ENCODE measurements at places on chromosomes 3 and 15.

DNA sequence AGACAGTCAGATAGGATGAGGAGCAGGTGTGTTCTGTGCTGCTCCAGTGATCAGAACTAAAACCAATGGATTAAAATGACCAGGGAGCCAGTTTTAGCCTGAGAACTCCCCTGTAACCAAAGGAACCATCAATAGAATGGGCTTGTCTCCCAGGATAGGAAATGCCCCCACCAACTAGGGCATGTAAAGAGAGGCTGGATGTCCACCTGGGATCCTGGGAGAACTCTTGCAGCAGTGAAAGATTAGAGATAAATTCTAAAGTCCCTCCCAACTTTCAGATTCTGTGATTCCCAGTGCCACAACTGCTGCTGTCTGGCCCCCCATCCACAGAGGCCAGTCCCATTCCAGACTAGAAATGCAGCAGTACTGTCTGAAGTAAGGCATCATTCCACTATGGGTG lies 33.8 kb downstream of the HDC start:
- no peak for DNase-seq

GRCh38 chr3:36656873-36657272 lies 107.5 kb downstream of the DCLK3 start:
- DNase-seq = no peak

- DNase-seq = no peak
Observed at GRCh38 chr3:120793601-120794000, 51.1 kb downstream of the GTF2E1 start.

DNA sequence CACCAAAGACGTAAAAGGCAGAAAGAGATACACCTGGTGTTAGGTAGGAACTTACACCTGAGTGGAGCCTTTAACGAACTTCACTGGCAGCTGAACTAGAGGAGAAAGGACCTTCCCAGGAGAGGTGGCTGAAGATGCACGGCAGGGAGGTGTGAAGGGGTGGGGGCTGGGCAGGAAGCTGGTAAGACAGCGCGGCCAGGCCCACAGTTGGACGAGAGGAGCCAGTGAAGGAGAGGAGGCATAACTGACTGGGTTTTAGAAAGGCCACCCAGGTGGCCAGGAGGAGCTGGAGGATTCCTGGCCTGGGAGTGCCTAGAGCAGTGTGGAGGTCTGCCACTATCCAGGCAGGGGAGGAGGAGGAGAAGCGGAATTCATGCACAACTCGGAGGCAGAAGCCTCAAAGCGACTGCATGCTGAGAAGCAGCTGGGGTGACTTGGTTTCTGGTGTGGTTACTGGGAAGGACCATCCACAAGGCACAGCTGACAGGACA lies 51.9 kb downstream of the SLC41A3 start:
- no peak for DNase-seq

- DNase-seq = no peak
Observed at GRCh38 chr3:123540285-123540684, 44.6 kb downstream of the HACD2 start.

- DNase-seq = no peak
Observed at GRCh38 chr3:194908972-194909371, 223.3 kb downstream of the FAM43A start.

DNA sequence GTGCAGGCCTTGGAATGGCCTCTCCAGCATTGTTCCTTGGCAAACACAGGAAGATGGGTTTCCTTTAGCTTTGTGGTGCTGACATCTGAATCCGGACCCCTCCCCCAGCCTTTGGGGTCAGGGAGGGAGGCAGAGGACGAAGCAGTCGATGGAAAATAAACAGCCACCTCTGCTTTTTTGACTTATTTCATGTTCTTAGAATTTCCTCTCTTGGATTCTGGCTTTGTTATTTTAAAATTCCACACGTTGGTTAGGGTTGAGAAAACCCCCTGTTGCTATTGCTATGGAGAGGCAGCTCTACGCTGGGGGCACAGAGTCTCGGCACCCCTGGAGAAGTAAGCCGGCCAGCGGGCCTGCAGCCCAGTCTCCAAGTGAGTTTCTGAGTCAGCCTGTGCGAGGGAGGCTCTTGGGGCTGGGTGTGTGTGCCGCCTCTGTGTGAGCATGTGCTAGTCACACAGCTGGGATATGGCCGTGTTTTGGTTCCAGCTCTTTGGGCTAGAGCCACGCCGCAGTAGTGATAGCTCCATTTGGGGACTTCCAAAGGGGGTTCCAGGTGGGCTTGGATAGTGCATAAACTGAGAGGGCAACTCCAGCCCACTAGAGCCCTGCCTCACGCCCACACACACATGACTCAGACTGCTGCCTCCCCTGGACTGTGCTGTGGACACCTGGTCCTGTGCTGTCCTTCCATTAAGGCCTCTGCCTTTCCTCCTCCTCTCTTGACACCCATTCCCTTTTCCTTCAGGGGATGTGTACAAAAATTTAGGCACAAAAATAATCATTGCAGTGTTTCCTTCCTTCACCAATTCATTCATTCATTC lies 58.8 kb downstream of the AMOTL2 start:
- DNase-seq = no peak

DNA sequence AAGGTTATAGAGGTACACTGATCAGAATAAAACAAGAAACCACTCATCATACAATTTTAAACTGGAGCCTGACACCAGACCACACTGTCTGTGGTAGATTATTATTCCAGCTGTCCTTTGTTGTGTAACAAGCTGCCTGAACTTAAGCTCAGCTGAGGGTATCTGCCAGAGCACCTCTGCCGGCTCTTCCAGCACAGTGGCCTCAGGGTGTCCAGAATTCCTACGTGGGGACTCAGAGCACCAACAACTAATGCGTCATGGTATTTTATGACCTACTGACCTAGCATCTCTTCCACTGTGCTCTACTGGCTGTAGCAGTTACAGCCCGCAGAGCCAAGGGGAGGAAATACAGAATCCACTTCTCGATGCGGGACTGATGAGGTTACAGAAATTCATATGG lies 15.6 kb upstream of the RAF1 start:
- DNase-seq = no peak

GRCh38 chr15:99248000-99248715 lies 1.2 kb downstream of the TTC23 start:
- DNase-seq = no peak

DNA sequence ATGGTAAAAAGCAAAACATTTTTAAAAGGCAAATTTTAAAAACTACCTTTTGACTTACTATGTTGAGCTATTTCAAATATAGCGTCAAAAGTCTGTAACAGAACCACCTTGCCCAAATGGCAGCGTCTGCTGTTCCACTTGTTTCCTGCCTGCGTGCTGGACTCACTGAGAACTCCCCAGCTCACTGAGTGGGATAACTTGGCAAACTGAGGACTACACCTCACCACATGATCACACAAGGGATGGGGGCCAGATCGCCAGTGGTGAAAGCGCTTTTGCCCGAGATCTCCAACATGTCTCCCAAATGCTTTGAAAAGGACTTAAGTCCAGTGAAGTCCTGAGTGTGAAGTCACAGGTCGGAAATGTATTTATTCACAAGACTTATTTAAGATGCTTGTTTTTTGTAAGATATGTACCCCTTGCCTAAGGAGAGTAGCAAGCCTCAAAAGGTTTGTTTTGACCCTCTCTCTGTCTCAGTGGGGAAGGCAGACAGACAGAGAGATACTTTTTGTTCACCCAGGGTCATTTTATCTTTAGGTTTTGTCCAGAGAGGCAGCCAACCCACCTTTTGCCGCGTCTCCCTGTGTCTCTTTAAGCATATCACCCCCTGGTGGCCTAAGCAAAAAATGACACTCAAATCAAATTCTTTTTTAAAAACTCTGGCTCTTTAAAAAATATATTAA lies 192.6 kb downstream of the PDZRN3 start:
- no peak for DNase-seq

DNA sequence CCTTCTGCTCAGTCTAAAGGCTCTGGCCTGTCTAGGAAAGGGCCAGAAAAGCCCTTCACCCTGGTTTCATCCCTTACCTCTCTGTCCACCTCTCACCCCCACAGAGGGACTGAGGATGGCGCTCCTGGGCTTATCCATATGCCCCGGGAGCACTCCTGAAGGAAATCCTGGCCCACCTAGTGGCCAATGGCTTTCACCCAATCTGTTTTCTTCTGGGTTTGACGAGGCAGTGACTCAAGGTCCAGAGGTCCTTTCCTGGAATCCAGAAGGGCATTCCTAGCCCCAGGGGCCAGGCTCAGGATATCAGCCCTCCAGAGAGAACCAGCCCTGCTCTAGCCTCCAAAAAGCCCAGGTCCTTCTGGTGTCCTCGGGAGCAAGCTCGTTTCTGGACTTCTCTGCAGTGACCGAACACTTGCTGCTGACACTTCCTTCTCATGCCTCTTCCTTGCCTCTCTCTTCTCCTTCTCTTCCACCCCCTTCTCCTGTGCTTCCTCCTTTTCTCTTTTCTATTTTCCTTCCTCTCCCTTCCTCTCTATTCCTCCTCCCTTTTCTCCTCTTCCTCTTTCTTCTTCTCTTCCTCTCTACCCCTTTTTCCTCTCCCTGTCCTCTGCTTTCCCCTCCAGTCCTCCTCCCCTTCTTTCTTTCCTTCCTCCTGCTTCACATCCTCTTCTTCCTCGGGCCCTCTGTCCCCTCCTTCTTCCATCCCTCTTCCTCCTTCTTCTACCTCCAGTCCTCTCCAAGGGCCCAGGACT lies 59.6 kb downstream of the RHCG start:
- no peak for DNase-seq
